ENCODE measurements at places on chromosomes 12 and 14. TPM values are rescaled to one million over a fixed set of nuclear protein-coding genes. Genes with fewer than 3 reads are reported as not detected.

The MYH7 gene
- not detected for total RNA-seq

The RITA1 gene
- total RNA-seq, result 36.0 TPM

The CABP1 gene
- total RNA-seq, result not detected

The BATF gene
- total RNA-seq, result not detected

The PTHLH gene
- 2.7 TPM for total RNA-seq

The KRT78 gene
- total RNA-seq, result not detected

The TAS2R8 gene
- total RNA-seq, result not detected

All from kidney epithelial cell (primary cell).